GDM1 (cell line): ENCODE measurements at places on chromosomes 6 and 20.
A peak's percentile ranks its signal among the peaks of the same experiment; 100 is the strongest.

DNA sequence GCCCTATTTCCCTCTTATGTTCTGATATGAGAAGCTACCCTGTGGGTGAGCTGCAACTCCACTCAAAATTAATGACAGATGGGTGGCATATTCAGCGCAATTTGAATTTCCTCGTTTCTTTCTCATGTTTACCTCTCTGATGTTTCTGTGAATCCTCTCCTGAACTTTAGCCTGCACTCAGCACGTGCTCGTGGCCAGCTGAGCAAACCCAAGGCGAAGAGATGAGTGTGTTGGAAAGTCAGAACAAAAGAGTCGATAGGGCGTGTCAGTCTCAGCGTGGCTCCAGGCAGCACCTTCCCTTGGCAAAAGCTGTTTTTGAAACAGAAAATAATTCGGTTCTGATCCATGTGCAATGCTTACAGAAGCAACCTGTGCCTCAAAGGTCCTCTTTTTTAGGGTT is 226.1 kb upstream of the GMDS start:
- DNase-seq, result no peak

GRCh38 chr6:132763269-132763668 is 5.6 kb upstream of the VNN2 start:
- peak; percentile 59 for DNase-seq

GRCh38 chr6:170108456-170108855 is 182.4 kb downstream of the DLL1 start:
- no peak for DNase-seq

GRCh38 chr6:24710519-24711303 is 8.2 kb downstream of the C6orf62 start:
- no peak for DNase-seq

DNA sequence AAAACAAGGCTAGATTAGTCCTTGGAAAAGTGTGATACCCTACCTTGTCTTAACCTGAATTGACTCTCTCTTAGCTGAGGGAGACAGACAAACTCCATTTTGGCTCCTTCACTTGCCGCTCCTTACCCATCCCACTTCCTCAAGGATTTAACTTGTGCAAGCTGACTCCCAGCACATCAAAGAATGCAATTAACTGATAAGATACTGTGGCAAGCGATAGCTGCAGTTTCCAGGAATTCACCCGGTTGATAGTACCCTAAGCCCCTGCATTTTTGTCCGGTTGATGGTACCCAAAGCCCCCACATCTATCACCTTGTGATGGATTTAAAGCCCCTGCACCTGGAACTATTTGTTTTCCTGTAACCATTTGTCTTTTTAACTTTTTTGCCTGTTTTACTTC is 1.9 kb upstream of the SERINC3 start:
- no peak for DNase-seq
